ENCODE measurements at places on chromosomes 4 and X.

- no peak for DNase-seq
These were observed 10.8 kb upstream of the PPARGC1A start for GRCh38 chr4:23900636-23901035.

- no peak for DNase-seq
These were observed 51.2 kb downstream of the TBC1D14 start for GRCh38 chr4:6960628-6961412.

- no peak for DNase-seq
These were observed 376.8 kb upstream of the CXorf51A start for GRCh38 chrX:147191361-147191760.

- peak; percentile 93 for DNase-seq
These were observed 25.5 kb downstream of the UTP14A start for GRCh38 chrX:129931411-129932015.

- DNase-seq, result no peak
These were observed 61.6 kb downstream of the GASK1B start for GRCh38 chr4:158111241-158111640.

DNA sequence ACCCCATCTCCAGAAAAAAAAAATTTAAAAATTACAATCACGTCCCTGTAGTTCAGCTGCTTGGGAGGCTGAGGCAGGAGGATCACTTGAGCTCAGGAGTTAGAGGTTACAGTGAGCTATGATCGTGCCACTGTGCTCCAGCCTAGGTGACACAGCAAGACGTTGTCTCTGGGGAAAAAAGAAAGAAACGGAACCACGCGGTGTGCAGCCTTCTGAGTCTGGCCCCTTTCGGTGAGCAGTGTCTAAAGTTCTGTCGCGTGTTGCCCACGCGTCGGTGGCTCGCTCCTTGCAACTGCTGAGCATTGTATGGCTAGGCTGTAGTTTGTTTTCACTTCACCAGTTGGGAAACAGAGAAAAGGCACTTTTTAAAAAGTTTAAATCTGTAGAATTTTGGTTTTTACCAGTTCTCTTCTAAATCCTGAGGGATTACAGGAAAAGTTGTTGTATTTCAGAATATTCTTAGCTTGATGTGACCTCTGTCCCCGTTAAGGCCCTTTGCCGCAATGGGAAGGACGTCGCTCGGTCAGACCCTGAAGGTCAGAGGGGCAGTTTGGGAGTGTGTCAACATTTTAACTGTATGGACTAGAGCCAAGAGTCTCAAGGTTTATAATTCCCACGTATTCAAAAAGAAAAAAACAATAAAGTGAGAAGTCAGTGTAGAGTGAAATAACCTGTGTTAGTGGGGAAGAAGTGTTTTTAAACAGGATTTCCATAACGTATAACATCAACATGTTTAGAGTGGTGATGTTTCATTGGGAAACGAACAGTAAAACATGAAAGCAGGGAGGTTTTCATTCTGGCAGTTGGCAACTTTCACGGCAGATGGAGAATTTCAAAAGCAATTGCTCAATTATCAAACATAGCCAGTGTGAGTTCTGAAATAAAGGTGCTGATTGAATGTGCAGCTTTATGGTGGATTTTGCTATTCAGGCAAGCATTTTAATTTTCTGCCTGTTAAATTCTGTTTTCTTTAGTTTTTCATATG, 45.8 kb upstream of the MSANTD1 start:
- DNase-seq, result no peak

- no peak for DNase-seq
These were observed 145.8 kb upstream of the SPRY1 start for GRCh38 chr4:123250843-123251242.

DNA sequence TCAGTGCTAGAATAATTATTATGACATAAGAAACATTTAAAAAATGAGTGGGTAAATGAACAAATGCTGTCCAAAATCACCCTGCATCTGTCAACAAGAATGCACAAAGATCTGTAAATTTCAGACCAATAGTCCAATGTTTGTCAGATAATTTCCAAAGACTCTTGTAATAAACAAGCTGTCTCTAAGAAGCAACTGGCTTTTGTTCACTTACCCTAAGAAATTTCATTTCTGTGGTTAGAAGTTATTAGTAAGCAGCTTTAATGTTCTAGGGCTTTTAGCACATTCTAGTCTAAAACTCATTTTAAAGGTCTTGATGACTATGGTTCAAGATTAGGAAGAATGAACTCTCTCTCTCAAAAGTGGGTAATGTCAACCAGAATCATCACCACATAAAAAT, 560.3 kb upstream of the SMIM31 start:
- no peak for DNase-seq

DNA sequence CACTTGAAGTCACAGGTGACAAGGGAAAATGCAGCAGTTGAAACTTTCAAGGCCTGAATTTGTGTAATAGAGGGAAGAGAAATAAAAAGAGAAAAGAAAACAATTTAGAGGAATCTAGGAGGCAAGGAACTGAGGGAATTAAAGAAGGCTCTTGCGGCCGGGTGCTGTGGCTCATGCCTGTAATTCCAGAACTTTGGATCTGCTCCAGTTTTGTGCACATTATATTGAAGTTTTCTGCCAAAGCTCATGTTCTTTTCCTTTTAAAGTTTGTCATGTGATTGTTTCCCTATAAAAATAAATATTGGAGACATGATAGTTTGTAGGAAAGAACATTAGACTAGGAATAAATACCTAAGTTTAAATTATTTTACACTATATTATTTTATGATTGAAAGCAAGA, 433.9 kb upstream of the CPEB2 start:
- DNase-seq, result no peak

GRCh38 chr4:2412534-2412884, 5.9 kb downstream of the ZFYVE28 start:
- DNase-seq, result peak; percentile 88

DNA sequence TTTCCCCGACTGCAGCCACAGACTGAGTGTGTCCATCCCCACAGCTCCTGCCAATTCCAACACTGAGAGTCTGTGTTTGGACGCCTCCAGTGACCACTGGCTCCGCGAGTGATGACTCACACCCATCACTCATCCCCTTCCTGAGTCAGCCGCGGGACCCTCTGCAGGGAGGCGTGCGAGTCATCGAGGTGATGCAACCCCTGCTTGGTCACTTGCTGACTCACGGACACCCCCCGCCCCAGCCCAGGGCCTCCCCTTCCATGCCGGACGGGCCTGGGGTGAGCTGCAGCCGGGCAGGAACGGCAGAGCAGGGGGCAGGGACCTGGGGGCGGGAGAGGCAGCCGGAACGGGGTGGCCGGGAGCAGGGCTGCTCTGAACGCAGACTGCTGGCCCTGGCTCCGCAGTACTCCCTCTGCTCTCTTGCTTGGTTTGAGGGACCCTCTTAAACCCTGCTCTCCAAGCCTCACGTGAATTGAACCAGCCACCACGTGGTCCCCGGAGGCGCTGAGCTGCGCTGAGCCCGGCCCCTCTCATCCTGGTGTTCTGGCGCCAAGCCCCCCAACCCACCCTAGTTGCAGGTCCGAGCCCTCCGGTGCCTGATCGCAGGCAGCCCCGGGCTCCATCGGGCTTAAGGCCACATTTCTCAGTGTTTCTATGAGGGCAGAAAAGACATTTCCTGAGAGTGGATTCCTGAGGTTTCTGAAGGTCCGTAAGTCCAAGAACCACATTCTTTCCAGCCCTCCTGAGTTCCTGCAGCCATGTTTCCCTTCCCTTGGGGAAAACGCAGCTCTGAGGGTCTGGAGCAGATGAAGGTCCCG, 32.4 kb downstream of the FGFRL1 start:
- peak; percentile 66 for DNase-seq

GRCh38 chr4:14157262-14157661, 529.7 kb upstream of the BOD1L1 start:
- DNase-seq, result no peak

DNA sequence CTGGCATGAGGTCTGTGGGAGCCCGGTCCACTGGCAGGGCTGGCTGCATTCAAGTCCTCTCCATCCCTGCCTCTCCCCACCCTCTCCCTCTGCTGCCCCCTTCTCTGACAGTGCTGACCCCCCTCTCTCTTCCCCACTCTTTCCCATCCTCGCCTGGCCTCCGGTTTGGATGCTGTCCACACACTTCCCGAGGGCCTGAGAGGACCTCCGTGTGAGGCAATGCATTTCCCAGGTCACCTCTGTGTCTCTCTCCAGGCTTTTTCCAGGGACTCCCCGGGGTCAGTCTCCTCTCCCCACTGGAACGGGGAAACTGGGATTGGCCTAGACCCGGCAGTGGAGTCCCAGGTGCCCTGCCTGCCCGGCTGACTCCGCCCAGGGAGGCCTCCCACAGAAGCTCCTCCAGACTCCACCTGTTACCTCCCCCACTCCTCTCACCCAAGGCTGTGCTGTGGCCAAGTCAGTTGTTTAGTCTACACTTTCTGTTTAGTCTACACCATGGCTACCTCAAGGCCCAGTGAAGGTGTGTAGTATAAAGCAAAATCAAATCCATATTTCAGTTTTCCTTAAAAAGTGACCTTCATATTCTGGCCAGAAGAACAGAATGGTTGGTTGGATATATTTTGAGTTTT, 146.8 kb downstream of the PTTG2 start:
- peak; percentile 68 for DNase-seq

- no peak for DNase-seq
These were observed 118.4 kb downstream of the COX18 start for GRCh38 chr4:72951147-72951546.

DNA sequence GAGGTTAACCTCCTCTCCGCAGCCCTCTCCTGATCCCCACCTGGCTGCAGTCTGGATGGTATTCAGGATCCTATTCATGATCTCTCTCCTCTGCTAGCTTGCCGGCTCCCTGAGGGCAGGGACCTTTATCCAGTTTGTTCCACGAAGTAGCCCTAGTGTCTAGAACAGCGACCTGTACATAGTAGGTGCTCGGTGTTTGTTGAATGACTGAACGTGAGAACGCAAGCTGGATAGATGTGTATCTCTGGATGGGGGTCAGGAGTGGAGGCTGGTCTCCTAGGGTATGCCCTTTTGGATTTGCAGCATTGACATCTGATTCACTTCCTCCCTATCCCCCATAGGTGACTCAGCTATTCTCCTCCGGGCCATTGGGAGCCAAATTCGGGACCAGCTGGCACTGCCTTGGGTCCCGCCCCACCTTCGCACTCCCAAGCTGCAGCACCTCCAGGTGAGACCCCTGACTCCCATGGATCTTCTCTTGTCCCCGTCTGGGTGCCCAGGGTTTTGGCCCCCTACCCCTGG, 7.3 kb downstream of the CCDC22 start:
- DNase-seq, result no peak

DNA sequence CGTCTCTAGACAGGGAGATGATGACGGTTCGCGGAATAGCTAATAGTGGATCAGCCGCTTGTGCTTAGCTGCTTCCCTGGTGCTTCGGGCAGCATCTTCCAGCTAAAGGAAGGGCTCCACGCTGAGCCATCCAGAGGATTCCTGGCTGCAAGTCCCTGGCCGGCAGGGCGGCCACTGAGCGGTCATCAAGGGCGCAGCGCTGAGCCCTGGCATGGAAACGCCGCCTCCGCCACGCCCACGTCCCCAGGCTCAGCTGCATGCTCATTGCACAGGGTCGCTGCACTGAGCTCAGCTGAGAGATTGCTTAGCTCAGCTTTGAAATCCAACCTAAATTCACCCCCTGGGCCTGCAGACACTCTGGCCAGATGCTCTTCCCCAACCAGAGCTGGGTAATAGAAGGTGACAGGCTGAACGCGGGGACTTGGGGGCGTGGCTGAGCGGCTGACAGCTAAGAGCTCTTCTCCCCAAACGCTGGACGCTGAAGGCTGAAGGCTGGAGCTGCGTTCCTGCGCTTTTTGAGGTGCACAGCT, 118.2 kb upstream of the KIT start:
- peak; percentile 50 for DNase-seq

- no peak for DNase-seq
These were observed 25.0 kb downstream of the FLNA start for GRCh38 chrX:154349359-154349935.

- DNase-seq, result no peak
These were observed 116.3 kb downstream of the SORBS2 start for GRCh38 chr4:185695743-185696142.

GRCh38 chr4:13399257-13399656, 84.9 kb downstream of the RAB28 start:
- DNase-seq, result no peak

GRCh38 chr4:139749338-139749737, 83.7 kb downstream of the MGST2 start:
- DNase-seq, result no peak

GRCh38 chr4:124890522-124890921, 178.0 kb upstream of the ANKRD50 start:
- no peak for DNase-seq

GRCh38 chrX:73867144-73867543, 304.1 kb downstream of the CHIC1 start:
- DNase-seq, result no peak

DNA sequence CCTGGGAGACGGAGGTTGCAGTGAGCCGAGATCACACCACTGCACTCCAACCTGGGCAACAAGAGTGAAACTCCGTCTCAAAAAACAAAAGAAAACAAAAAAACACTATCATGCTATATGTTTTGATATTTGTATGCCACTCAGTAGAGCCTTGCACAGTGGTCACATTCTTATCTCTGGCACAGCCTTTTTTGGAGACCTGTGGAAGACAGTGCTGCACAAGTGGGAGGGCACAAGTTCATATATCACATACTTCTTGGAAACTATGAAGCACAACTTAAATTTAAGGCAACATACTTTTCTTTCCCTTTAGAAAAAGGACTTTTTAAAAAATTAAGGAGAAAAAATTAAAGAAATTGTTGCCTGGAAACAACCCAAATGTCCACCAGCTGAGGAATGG, 14.4 kb upstream of the S100G start:
- DNase-seq, result no peak

GRCh38 chrX:142994988-142995387, 30.7 kb upstream of the SPANXN4 start:
- DNase-seq, result peak; percentile 26

GRCh38 chr4:184648313-184649025, 778 bp downstream of the CASP3 start:
- DNase-seq, result peak; percentile 60

DNA sequence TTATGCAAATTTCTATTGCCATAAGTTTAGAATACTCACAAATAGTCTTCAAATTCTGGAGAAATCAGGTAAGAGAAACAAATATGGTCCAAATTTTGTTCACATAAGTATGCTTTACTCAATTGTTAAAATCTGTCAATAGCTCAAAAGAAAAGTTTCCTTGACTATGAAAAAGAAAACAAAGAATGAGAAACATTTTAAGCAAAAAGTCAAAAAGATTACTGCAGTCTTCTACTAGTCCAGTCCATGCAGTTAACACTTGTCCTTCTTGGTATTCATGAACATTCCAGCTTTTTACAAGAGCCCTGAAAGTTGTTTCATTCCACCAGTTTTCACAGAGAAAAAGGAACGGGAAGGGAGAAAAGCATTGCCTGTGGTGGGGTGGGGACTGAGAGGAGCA, 54.7 kb upstream of the ZXDA start:
- no peak for DNase-seq
